KBM-7 (cell line): ENCODE measurements at places on chromosomes 6 and 20.

DNA sequence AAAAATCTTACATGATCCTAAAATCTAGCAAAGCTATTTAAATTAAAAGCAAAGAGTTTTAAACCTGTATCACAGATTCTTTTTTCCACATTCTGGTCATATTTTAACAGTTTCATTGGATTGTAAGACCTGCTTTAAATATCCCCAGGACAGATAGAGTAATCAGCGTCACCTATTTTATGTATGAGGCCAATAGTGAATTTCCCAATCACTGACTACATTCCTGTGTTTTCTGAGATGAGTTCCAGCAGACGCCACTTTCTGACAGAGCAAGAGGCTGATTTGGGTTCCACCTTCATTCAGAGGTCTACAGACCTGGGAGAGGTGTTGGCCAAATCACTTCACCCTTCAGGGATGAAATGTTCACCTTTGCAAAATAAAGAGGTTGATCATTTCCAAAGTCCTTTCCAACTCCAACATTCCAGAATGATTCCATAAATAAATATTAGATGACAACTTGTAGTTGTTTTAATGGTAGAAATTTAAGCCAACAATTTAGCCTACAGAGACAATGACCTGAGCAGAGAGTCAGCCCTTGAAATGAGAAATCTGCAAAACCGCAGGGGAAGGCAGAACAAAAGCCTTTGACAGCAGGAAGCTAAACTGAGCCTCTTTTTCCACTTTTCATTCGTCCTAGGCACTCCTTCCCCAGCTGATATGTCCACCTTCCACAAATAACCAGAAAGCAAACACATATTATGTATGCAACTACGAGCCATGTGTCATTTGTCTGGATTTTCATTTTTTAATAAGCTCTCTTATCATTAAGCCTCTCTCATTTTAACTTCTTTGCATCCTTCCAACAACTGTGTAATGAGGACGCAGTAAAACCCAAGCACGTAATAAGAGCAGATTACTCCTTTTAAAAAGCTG is 105.2 kb downstream of the TFAP2A start:
- no peak for DNase-seq

DNA sequence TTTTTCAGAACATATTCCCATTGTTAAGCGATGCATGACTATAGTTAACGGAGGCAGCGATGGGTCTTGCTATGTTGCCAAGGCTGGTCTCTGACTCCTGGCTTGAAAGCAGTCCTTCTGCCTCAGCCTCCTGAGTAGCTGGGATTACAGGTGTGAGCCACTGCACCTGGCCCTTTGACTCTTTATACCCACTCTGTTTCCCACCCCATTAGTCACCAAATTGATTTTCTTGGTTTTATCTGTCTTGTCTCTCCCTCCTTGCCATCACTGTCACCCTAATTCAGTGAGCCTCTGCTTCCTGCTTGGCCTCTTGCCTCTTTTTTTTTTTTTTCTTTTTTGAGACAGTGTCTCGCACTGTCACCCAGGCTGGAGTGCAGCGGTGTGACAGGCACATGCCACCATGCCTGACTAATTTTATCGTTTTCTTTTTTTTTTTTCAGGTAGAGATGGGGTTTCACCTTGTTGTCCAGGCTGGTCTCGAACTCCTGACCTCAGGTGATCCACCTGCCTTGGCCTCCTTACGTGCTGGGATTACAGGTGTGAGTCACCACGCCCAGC is 31.3 kb downstream of the ZFAND3 start:
- no peak for DNase-seq

- no peak for DNase-seq
Measured at GRCh38 chr6:41162687-41163418, at the start of gene TREM2. TREM2 (minus strand) TSS chr6:41163116; CDS start chr6:41163082, 34 bp downstream.

DNA sequence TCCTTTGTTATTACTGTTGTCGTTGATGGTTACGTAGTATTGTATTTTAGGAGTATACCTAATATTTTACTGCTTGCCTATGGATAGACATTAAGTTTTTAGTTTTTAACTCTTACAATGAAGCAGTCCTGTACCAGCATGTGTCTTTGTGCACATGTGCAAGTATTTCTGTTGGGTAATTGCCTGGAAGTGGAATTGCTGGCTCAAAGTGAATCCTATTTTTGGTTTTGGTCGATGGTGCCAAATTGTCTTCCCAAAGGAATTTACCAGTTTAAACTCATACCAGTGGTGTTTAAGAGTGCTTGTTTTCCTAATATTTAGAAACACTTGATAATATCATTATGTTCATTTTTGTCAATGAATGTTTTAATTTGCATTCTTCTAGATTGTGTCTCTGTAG is 75.5 kb downstream of the ANKS1A start:
- no peak for DNase-seq

GRCh38 chr6:84512391-84512790 is 252.0 kb downstream of the TBX18 start:
- DNase-seq, result no peak

DNA sequence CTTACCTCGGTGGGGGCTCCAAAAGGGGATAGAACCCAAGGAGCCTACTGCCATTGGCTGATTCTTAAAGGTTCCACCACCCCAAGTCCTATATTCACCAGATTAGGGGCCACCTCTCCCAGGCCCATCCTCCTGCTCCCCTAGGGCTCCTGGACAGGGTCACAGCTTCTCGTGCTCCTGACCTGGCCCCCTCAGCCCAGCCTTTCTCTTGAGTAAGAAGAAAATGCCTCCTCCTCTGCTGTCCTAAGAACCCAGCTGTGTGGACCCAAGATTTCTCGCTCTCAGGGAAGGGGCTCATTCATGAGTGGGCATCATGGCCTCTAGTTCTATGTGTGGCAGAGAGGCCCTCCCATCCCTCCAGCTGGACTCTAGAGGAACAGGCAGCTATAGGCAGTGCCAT is 16.6 kb downstream of the HLA-DPB1 start:
- no peak for DNase-seq

DNA sequence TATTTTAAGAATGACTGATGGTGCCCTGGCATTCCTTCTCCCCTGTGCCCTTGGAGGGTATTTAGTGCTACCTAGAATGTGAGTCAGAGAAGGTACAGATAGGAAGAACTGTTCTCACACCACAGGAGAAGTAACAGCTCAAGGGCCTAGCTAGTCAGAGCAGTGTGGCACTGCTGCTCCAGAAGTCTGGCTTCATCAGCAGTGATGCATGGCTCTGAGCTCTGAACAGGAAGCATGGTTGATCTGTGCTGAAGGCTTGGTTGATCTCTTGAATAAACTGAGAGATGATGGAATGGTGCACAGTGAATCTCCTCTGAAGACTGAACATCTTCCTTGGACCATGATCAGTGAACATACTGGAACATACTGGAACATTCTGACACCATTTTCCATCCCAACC is 425.3 kb upstream of the SLC35B3 start:
- DNase-seq, result no peak

GRCh38 chr6:2037237-2037926 is 208.0 kb downstream of the GMDS start:
- DNase-seq, result no peak

DNA sequence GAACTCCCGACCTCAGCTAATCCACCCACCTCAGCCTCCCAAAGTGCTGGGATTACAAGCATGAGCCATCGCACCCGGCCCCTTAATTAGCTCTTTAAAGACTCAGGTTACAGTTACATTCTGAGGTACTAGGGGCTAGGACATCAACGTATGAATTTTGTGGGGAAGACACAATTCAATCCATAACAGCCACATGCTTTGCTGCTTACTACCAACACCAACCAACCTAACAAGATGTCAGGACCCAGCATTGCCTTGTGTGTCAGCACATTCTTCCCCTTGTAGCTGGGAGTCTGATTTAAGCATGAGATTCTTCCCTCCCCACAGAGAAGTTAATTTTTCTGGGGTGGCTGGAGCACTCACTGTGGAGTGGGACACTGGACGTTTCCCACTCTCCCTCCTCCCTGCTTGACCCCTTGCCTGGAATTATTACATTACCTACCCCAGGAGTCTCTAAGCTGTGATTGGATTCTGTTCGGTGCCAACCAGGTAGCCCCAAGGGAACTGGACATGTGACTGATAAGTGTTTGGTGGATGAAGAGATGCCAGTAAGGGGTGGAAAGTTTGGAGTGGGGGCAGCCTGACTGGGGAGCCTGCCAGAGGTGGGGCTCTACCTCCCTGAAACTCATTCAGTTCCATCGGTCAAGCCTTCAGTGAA is 5.6 kb upstream of the PXMP4 start:
- DNase-seq, result no peak

- DNase-seq, result no peak
Measured at GRCh38 chr6:136959471-136959891, 37.4 kb downstream of the SLC35D3 start.

GRCh38 chr6:46184114-46184513 is 13.3 kb upstream of the ENPP5 start:
- DNase-seq, result no peak

DNA sequence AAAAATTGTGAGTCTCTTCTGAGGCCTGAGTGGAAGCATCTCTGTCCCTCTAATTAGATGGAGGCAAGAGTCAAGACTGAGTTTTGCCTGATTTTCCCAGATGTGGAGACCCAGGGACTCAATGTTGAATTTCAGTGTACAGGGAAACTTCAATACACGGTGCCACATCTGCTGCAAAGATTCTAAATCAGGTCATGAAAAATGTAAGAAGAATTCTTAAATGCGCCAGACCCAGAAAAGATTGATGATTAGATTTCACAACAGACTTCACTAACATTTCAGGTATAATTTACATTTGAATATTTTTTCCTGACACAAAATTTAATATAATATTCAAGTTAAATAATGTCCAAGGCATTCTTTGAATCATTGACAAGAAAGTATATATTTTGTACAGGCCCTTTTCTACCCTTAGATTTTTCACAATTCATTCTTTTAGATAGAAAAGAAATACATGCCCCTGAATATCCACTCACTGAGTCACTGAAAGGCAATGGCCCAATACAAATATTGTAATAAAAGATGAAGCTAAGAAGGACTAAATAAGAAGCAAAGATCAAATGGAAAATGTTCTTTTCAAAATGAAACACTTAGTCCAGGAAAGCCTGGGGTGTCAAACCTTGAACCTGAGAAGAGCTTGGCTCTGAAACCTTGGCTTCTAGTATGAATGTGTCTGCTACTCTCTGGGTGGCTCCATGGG is 18.2 kb upstream of the HDGFL1 start:
- DNase-seq, result no peak

GRCh38 chr20:13256606-13257005 is 35.5 kb downstream of the ISM1 start:
- no peak for DNase-seq

DNA sequence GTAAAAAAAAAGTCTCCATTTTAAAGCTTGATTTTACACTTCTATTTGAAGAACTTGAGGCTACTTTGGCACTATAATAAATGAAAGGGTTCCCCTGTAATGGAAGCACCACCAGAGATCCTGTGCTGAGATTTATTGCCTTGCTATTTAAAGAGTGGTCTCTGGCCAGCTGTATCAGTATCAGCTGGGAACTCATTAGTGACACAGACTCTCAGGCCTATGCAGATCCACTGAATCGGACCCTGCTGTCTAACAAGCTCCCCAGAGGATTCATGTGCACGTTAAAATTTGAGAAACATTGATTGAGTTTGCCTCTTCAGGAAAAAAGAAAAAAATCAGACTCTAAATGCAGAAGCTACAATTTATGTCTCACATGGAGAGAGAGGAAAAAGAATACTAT is 299.9 kb upstream of the BMP2 start:
- no peak for DNase-seq

GRCh38 chr20:58184984-58185383 is 43.5 kb downstream of the ANKRD60 start:
- DNase-seq, result no peak

- DNase-seq, result peak; percentile 27
Measured at GRCh38 chr6:83708970-83709747, at the start of gene SNAP91. SNAP91 (minus strand) TSS chr6:83709101; CDS start chr6:83707927, 1,174 bp downstream.

- DNase-seq, result no peak
Measured at GRCh38 chr20:1086277-1087213, 31.9 kb upstream of the PSMF1 start.

GRCh38 chr6:134821397-134821796 is 128.5 kb downstream of the ALDH8A1 start:
- no peak for DNase-seq

DNA sequence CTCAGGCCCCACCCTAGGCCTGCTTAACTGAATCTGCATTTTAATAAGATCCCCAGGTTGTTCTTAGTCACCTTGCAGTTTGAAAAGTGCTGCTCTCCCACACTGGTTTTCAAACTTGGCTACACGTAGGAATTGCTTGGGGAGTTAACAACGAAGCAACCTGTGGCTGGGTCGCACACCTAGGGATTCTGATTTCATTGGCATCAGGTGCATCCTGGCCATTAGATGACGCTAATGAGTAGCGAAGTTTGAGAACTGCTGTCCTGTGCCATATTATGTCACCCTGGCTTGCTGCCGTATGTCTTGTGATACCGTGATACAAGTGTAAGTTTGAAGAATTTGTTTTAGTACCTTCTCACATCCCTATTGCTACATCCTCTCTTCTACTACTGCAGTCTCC is 28.2 kb upstream of the FUCA2 start:
- no peak for DNase-seq

- no peak for DNase-seq
Measured at GRCh38 chr6:108744244-108744972, 103.8 kb upstream of the ARMC2 start.

GRCh38 chr6:146267946-146268345 is 239.1 kb downstream of the GRM1 start:
- no peak for DNase-seq

- no peak for DNase-seq
Measured at GRCh38 chr6:105511639-105512038, 108.8 kb upstream of the PREP start.

DNA sequence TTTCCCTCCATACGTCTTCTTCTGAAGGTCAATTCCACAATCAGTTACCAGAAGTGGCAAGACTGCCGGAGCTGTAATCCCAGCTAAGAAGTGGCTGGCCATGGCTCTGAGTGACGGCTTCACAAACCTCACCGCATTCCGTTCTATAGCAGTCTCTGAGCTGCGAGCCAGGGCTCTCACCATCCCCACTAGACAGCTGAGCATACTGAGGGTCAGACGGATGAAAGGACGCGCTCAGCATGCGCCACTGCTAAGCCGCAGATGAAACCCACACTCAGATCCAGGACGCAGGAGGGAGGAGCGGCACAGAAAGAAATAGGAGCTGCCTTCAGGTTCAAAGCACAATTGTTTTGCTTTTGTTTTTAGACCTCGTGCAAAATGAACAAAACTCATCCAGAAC is 97.9 kb downstream of the ANKRD60 start:
- DNase-seq, result no peak

GRCh38 chr6:44054721-44055559 is 72.3 kb downstream of the MRPL14 start:
- no peak for DNase-seq

DNA sequence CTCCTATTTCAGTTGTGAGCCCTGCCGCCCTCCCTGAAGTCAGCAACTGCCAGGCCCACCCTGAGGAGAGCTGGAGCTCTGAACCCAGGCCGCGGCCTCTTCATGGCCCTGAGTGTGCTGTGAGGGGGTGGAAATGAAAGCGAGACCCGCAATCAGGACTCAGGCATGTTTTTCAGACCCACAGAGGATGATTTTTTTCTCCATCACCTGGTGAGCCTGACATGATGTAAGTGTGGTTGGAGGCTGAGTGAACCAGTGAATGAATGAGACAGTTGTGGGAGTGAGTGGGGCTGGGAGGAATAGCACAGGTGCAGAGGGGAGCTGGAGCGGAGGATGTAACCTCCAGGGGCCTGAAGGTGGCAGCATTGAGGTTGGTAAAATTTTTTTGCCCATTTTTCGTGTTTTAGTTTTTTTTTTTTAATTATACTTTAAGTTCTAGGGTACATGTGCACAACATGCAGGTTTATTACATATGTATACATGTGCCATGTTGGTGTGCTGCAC is 18.3 kb downstream of the RAET1L start:
- DNase-seq, result peak; percentile 53
